ENCODE measurements at places on chromosomes 3 and 15.

GRCh38 chr15:75422554-75422953 lies 28.9 kb downstream of the SIN3A start:
- DNase-seq, result no peak

GRCh38 chr3:86958534-86958933 lies 32.4 kb downstream of the VGLL3 start:
- DNase-seq, result no peak

- DNase-seq, result peak; percentile 77
These were observed 624.8 kb upstream of the LMCD1 start for GRCh38 chr3:7876741-7877297.

DNA sequence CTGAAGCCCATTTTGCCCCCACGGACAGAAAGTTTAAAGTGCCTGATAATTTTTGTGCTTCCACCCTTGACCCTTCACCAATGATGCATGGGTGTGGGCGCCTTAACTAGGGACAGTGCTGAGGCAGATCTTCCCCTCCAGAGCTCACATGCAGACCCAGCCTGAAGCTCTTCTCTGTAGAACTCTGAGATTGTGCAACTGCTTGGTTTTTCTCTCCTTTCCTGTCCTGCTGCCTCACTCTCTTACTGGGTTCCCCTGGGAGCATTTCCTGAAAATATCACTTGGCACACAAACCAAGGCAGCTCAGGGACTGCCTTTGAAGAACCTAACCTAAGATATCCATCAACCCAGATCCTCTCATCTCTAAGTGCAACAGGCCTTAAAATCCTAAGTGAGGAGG lies 220.3 kb upstream of the STT3B start:
- DNase-seq, result no peak

- DNase-seq, result no peak
These were observed 124.3 kb downstream of the CHSY1 start for GRCh38 chr15:101127506-101128076.

- DNase-seq, result no peak
These were observed 111.0 kb upstream of the CPNE4 start for GRCh38 chr3:132145833-132146232.

- DNase-seq, result no peak
These were observed 156.1 kb downstream of the ROBO2 start for GRCh38 chr3:77195766-77196545.

DNA sequence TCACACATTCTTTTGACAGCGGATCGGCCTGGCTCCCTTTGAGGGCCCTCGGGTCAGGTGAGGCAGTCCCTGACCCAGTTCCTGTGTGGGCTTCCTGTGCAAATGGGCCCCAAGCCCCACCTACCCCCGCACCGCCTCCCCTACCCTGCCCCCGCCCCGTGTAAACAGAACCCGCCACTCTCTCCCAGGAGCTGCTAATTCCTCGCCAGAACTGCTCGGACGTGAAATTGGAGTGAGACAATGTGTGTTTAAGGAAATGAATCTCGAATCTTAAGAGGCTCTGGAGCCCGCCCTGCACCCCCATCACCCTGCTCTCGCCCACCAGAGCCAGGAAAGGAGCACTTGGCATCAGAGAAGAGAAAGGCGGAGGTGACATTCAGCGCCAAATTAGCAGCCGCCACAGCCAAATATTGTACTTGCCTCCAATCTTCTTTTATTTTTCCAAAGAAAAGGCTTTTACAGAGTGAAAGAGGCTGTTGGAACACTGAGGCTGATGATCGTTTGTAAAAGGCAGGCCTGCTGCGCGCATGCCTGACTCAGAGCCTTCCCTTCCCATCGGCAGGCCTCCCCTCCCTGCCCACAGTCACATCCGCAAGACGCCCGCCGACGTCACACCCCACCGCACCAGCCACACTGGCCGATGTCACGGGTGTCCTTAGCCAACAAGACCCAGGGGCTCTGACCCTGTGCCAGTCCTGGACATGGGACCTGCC lies 53.1 kb downstream of the CACNA2D2 start:
- no peak for DNase-seq

- no peak for DNase-seq
These were observed 70.1 kb downstream of the SMAD3 start for GRCh38 chr15:67135494-67135893.

- no peak for DNase-seq
These were observed 13.4 kb downstream of the SCAMP5 start for GRCh38 chr15:75008629-75009326.

DNA sequence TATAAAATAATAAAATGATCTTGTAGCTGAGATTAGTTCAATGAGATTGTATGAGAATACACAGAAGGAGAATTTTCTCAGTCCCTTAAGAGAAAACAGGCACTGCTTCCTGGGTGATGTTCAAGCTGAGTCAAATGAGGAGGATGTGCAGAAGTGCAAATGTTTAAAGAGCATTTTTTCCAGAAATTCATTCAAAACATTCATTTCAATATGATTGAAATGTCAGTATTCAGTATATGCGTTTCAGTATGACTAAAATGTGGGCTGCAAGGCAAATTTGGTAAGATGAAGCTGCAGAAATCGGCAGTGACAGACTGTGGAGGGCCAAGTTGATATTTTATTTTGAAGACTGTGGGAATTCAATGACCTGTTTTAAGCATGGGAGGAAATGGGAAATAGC lies 19.3 kb upstream of the PYDC2 start:
- no peak for DNase-seq

GRCh38 chr3:155871746-155872158 lies 1.3 kb downstream of the GMPS start:
- no peak for DNase-seq

All from SW480 (cell line).